Bronchus fibroblast of lung (primary cell): ENCODE measurements at places on chromosomes 2 and 18. TPM values are rescaled to one million over a fixed set of nuclear protein-coding genes. Genes with fewer than 3 reads are reported as not detected.

LOXHD1 gene
- not detected in 2 replicates for total RNA-seq

FAM210A gene
- 6.6 and 7.9 TPM in 2 replicates for total RNA-seq

GCKR gene
- 0.30 and 0.34 TPM in 2 replicates for total RNA-seq

FAM228B gene
- 1.9 and 4.2 TPM in 2 replicates for total RNA-seq

NEU4 gene
- not detected in 2 replicates for total RNA-seq

AKAIN1 gene
- total RNA-seq = not detected in 2 replicates

ECEL1 gene
- total RNA-seq = not detected in 2 replicates

C2orf72 gene
- total RNA-seq = 1.3 TPM in 1 of 2 replicates, not detected in the other

C18orf54 gene
- 3.7 and 4.5 TPM in 2 replicates for total RNA-seq

UPP2 gene
- total RNA-seq = not detected in 2 replicates

GAREM1 gene
- total RNA-seq = 2.2 and 3.0 TPM in 2 replicates

REG3G gene
- total RNA-seq = not detected in 2 replicates

NT5C1B gene
- not detected in 2 replicates for total RNA-seq

APCDD1 gene
- total RNA-seq = 2.2 and 3.5 TPM in 2 replicates

RGPD3 gene
- under 0.01 TPM in 1 of 2 replicates, not detected in the other for total RNA-seq

AFF3 gene
- 9.1 and 11.3 TPM in 2 replicates for total RNA-seq

MC5R gene
- total RNA-seq = not detected in 2 replicates

CD28 gene
- not detected in 2 replicates for total RNA-seq

SFT2D3 gene
- total RNA-seq = 3.7 and 5.0 TPM in 2 replicates

TMEM18 gene
- total RNA-seq = 27.5 and 28.4 TPM in 2 replicates

LOXL3 gene
- total RNA-seq = 10.1 and 10.7 TPM in 2 replicates

IL36B gene
- total RNA-seq = not detected in 2 replicates

CPS1 gene
- total RNA-seq = 11.0 and 18.5 TPM in 2 replicates

ZSWIM2 gene
- total RNA-seq = under 0.01 TPM in 1 of 2 replicates, not detected in the other

TDRD15 gene
- not detected in 2 replicates for total RNA-seq

MALL gene
- total RNA-seq = 6.7 and 9.8 TPM in 2 replicates

GRHL1 gene
- 0.50 and 0.74 TPM in 2 replicates for total RNA-seq

MC2R gene
- total RNA-seq = not detected in 2 replicates

UGT1A10 gene
- not detected in 2 replicates for total RNA-seq

EPHA4 gene
- 8.9 and 15.2 TPM in 2 replicates for total RNA-seq

MOGAT1 gene
- not detected in 2 replicates for total RNA-seq

NEU2 gene
- not detected in 2 replicates for total RNA-seq

FHOD3 gene
- total RNA-seq = 1.9 and 2.9 TPM in 2 replicates

GCG gene
- total RNA-seq = not detected in 2 replicates

COL4A3 gene
- total RNA-seq = under 0.01 TPM in 1 of 2 replicates, not detected in the other

PPP1CB gene
- total RNA-seq = 82.7 and 87.9 TPM in 2 replicates

CIB4 gene
- not detected in 2 replicates for total RNA-seq

CYTIP gene
- not detected in 2 replicates for total RNA-seq

TEX44 gene
- total RNA-seq = not detected in 2 replicates

KLHL14 gene
- not detected in 2 replicates for total RNA-seq

MEIS1 gene
- total RNA-seq = 40.2 and 44.3 TPM in 2 replicates

NPHP1 gene
- 4.9 and 8.4 TPM in 2 replicates for total RNA-seq

HOXD11 gene
- not detected in 2 replicates for total RNA-seq

MYOM1 gene
- total RNA-seq = 0.15 TPM in 1 of 2 replicates, not detected in the other

NABP1 gene
- total RNA-seq = 18.0 and 21.4 TPM in 2 replicates

CXCR4 gene
- total RNA-seq = not detected in 2 replicates

C2orf15 gene
- not detected in 2 replicates for total RNA-seq

PTPRN gene
- total RNA-seq = 7.9 and 9.8 TPM in 2 replicates

ABHD3 gene
- total RNA-seq = 4.0 and 4.2 TPM in 2 replicates

HPCAL1 gene
- 62.0 and 74.1 TPM in 2 replicates for total RNA-seq

CSRNP3 gene
- 1.7 and 2.5 TPM in 2 replicates for total RNA-seq

CHPF gene
- total RNA-seq = 94.3 and 95.3 TPM in 2 replicates
